ENCODE measurements at places on chromosomes 2 and 18.

- DNase-seq: no peak
Measured at GRCh38 chr18:45557779-45558178, 57.5 kb upstream of the SLC14A2 start.

GRCh38 chr2:219002395-219003266, 9.4 kb upstream of the CRYBA2 start:
- no peak for DNase-seq

DNA sequence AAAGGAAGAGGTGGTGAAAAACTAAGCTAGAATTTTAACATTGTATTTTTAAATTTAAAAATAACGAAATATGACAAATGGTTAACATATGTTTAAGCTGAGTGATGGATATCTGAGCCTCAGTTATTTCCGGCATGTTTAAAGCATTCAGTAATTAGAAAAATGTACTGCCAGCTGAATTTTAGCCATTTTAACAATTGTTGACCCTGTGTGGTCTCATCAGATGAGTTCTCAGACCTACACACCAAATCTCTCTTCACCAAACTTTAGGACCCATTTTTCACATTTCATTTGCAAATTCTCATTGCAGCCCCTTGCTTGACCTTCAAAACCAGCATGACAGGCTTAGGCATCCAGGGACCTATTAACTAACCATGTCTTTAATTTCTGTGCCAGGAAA, 91.5 kb upstream of the RGPD4 start:
- peak; percentile 18 for DNase-seq

- DNase-seq: no peak
Measured at GRCh38 chr2:119947535-119947934, 65.3 kb upstream of the EPB41L5 start.

DNA sequence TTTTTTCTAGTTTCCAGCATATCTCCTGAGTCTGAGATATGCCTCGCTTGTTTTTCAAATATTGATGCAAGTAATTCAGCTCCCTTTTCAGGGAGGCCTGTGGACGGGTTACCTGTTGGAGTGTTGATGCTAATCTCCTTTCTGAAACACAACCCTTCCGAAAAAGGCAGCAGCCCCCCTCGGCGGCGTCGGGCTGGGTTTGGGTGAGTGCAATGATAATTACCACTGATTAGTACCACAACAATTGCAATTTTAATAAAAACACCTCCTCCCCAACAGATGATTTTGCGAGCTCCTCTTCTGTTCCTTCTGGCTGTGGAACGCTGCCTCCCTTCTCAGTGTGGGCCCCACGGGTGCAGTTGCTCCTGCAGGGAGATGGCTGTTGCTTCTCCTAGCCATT, 66.3 kb downstream of the PTGR3 start:
- DNase-seq: no peak

DNA sequence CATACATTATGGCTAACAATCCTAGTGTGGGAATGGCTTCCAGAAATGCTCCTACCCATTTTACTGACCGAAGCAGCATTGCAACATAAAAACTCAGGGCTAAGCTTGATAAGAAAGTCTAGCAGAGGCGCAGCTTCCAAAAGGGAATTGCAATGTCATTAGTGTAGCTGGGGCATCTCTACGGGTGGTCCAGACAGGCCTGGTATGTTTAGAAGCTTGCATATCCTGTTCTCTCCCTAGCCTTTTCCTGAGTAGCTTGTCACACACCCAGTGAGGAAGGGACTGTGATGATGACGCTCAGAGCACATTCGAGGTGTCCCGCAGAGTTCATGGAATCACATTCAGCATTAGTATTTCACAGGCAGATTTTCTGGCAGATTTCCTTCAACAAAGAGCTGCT, 38.0 kb upstream of the COL5A2 start:
- DNase-seq: peak; percentile 39

DNA sequence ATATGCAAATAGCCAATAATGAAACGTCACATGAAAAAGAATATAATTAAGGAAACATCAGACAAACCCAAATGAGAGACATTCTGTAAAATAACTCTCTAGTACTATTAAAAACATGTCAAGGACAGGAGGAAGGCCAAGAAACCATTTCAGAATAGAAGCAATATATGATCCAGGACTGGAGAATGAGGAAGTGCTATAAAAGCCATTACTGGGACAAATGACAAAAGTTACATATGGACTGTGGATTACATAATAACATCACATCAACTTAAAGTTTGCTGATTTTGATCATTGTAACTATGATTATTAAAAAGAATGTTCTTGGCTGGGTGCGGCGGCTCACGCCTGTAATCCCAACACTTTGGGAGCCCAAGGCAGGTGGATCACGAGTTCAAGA, 81.3 kb downstream of the CRACDL start:
- no peak for DNase-seq

DNA sequence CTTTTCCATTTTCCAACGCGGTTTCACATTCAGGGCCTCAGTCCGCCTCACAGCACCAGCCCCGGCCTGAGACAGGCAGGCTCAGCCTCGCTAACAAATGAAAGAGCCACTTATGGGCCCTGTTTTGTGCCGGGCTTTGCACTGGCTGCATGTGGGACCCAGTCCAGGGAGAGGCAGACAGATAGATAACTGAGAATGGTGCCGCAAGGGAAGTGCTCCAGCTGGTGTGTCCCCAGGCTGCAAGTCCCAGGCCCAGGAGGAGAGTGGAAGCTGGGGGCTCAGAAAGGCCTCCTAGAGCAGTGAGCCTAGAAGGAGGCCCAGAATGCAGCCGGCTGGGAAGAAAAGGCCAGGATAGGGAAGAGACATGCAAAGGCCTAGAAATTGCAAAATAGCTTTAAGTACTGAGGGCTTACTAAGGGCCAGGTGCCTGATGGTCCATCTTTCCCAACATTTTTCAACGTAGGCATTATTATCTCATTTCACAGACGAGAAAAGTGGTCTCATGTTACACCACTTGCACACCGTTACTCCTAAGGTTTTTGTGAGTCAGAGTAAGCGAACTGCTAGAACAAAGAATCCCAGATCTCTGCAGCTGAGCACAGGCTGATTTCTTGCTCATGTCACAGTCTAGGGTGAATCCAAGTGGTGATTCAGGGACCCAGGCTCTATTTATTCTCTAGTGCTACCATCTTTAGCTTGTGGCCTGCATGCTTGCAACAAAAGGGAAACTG, 26.0 kb downstream of the ADRA2B start:
- DNase-seq: no peak

GRCh38 chr2:229169751-229170150, 101.3 kb downstream of the PID1 start:
- DNase-seq: no peak

DNA sequence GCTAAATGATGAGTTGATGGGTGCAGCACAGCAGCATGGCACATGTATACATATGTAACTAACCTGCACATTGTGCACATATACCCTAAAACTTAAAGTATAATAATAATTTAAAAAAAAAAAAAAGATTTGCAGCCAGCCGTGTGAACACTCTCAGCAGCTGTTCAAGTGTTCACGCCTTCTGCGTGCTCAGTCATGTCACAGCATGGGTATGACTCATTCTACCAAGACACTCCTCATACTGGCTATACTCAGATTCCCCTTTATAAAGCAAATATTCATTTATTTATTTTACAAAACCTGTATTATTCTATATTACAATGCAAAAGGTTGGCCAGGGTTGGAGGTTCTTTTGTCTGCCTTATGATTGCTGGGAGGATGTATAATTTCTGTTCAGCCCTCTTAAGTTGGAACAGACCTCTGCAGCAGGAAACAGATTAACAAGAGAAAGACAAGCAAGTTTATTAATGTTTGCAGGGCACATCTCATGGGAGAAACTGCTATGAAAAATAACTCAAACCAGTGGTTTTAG, 1230.6 kb upstream of the CHAC2 start:
- DNase-seq: no peak

DNA sequence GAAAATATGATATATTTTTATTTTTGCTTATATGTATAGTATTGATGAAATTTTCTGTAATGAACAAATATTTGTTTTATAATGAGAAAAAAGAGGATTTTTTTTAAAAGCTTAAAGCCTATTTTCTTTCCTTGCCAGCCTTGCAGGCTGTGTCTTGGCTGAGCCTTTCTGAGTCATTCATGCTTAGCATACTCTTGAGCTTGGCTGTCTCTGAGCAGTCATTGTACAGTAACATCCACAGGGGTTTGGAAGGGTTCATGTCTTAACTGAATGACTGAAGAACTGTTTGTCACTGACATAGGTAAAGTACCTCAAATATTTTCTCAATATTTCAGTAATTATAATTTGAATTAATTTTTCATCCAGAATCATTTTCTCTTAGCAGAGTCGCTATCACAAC, 49.3 kb downstream of the GPR39 start:
- DNase-seq: no peak

- DNase-seq: no peak
Measured at GRCh38 chr18:57084331-57085271, 62.3 kb upstream of the BOD1L2 start.

DNA sequence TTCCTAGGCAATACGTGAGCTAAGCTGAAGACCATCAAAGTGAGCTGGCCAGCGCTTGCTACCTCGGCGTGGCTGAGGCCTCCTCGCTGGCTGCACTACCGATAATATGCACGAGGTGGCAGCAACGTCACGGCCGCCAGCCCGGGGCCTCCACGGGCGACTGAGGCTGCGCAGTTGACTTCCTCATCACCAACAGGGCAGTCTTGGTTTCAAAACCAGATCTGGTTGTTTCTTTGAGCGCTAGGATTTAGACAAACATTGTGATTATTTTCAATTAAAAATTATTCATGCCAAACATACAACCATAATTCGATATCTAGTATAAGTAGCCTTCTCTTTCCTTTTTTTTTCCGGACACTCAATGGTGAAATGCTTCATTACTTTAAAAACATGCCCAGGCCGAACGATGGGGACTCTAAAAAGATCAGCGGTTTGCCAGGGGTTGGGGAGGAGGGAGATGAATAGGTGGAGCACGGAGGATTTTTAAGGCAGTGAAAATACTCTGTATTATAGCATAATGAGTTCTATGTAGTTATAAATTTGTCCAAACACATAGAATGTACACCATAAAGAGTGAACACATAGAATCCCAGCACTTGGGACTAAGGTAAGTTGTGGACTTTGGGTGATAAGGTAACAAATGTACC, 52.0 kb downstream of the CYBRD1 start:
- peak; percentile 34 for DNase-seq

DNA sequence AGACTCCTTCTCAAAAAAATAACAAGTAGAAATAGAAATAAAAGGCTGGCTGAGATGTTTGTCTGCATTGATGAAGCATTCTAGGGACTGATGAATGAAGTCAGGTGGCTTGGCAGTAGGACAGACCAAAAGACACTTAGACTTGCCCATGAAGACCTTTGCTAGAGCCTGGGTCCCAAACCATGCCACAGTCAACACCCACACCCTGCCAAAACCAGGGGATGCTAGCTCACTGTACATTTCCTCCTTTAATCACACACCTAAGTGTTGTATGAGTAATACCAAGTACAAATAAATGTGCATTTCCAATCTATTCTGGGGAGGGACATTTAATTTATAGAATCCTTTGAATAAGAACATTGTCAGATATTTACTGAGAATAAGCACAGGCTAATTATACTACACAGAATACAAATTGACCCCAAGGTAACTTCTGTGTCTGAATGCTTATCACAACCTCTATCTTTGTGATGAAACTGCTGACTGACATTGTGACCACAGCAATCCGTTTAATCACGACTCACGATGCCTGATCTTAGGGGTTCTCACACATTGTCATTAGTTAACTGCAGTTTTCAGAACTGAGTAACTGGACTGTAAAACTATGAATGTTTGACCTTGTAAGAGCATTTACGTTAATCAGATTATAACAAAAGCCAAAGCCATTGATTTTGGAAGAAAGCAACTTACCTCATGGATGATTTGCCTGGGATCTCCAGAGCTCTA, 10.5 kb upstream of the NOL10 start:
- DNase-seq: no peak

GRCh38 chr2:240557808-240558207, at the start of gene ANKMY1:
TSS of gene ANKMY1 (minus strand) at chr2:240557988. CDS start at chr2:240557335, 653 bp downstream.
- DNase-seq: peak; percentile 29

DNA sequence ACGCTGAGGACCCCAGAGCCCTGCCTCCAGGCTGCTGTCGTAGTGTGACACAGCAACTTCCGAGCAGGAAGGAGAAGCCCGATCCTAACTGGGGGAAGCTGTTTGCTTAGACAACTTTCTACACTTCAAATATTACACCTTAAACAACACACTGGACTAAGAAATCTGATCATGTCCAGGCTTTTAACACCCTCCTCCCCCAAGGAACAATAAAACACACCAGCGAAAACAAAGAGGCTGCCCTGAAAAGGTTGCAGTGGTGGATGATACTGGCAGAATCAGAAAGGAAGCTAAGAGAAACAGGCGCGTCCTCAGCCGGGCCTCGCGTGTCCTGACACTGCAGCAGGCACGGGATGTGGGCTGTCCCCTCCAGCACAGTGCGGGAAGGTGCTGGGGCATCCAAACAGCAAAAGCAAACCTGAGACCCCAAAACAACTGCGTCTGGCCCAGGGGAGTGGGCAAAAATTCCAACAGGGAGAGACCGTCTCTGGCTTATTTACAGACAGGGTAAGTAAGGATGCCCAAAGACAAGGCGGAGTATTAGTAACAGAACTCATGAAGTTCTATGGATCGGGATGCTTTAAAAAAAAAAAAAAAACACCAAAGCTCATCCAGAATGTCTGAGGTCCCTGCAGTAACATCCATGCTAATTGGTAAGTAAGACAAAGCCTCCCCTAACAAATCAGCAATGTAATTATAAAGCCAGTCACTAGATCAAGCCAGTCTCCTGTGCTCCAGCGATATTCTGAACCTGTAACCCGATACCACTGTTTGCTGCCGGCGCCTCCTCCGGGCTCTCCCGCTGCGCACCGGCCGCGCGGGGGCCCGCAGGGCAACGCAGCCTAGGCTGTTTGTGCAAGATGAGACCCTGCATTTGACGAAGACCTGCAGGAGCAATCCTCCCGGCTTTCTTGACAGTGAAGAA, 9.0 kb downstream of the SERTAD2 start:
- peak; percentile 54 for DNase-seq

GRCh38 chr2:46421361-46421760, 58.0 kb upstream of the TMEM247 start:
- no peak for DNase-seq

DNA sequence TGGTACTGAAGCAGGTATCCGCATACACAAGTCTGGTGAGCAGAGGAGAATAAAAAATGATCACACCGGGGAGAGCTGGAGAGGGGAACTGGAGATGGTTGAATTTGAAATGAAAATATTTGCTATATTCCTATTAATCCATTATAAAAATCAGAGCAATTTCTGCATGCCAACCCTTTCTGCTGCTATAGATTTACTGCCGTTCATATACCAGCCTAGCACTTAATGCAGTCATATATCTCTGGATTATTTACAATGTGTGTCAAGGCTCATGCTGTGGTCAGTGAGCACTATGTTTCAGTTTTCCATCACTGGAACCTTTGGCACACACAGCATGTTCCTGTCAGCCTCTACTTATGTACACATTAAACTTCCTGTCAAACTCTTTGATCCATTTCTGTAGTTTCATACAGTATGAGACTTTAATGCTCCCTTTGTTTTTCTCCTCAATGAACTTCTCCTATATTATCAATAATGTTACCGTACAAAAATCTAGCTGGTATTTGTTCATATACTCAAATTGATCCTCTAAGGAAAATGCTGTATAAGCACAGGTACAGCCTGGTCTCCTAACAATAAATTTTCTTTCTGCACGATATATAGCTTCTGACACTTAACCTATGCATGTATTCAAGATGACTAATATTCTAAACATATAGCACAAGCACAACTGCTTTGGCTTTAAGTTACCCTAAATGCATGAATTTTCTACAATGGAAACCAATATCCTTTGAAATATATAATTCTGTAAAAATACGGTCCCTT, 36.7 kb downstream of the FANCL start:
- no peak for DNase-seq
